H4 (cell line): ENCODE measurements at places on chromosomes 3 and 15. TPM values are rescaled to one million over a fixed set of nuclear protein-coding genes. Genes with fewer than 3 reads are reported as not detected.

- DNase-seq = peak; percentile 23
These were observed 82.4 kb upstream of the HERC1 start for GRCh38 chr15:63915873-63916771.

STX19 gene
- not detected in 2 replicates for total RNA-seq

GRCh38 chr3:117922039-117922438 lies 1112.6 kb downstream of the IGSF11 start:
- no peak for DNase-seq

DNA sequence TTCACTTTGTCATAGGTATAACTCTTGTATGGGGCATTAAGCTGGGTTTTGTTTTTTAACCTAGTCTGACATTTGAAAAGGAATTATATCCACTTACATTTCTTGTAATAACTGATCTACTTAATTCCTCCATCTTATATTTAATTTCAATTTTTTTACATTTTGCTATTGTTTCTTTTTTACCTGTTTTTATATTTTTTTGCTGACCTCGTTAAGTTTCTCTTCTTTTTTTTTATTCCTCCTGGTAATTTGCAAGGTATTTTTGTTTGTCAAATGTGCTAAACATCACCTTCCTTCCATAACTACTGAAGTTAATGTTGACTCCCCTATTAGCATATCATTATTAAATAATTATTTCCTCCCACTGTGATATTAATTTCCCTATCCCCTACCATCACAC lies 87.7 kb upstream of the NR2F2 start:
- DNase-seq = no peak

P2RY1 gene
- 0.90 and 1.9 TPM in 2 replicates for total RNA-seq

- DNase-seq = no peak
These were observed 143.1 kb upstream of the ARRDC4 start for GRCh38 chr15:97817276-97817890.

TUSC7 gene
- total RNA-seq = not detected in 2 replicates

PRSS50 gene
- total RNA-seq = not detected in 2 replicates

COL6A5 gene
- total RNA-seq = not detected in 2 replicates

ILDR1 gene
- not detected in 2 replicates for total RNA-seq

GRCh38 chr15:66783314-66783713 lies 81.3 kb downstream of the SMAD6 start:
- no peak for DNase-seq

DNA sequence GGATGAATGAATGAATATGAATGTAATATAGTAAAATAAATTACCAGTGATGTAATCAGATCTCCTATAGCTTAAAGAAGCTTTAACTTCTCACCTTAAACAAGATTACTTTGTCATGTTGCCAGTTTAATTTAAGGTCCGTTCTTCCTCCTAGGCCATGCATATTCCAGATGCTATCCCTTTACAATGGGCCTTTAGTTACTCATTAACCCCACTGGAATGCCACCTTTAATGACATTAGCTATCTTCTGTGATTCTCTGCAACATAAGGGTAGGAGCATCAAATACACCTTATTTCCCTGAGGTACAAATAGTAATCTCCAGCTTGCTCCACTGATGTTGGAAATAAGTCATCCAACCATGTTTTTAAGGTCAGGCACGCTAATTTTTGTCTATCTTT lies 63.0 kb upstream of the TIMP4 start:
- no peak for DNase-seq

RAB6B gene
- 1.1 and 1.5 TPM in 2 replicates for total RNA-seq

DNA sequence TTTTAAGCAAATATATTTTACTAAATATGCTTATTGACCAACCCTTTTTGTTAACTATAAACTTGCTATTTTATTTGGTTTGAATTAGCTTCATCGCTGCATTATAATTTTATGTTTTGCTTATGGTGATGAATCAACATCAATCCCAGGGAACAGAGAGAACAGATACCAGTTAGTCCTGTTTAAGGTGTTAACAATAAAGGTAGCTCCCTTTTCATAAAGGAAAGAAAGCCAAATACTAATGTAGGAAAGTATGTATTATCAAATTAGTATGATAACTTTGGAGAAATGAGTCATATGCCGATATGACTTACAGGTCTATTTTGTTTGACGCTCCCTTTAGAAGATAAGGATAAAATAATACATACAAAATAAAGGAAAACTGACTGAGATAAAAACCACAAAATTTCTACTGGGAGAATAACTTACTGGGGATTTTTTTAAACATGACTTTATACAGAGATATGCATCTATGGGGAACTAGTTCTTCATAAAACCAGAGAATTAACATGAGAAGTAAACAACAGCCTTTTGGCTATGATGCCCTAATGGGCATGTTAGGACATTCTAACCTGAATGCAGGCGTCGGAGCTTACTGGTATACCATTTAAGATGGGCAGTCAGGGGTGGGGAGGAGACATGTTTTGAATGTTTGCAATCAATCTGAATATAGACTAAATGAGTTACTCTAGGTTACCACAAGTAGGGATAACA lies 4.5 kb downstream of the OR5K2 start:
- DNase-seq = no peak

GREM1 gene
- not detected in 2 replicates for total RNA-seq

DNA sequence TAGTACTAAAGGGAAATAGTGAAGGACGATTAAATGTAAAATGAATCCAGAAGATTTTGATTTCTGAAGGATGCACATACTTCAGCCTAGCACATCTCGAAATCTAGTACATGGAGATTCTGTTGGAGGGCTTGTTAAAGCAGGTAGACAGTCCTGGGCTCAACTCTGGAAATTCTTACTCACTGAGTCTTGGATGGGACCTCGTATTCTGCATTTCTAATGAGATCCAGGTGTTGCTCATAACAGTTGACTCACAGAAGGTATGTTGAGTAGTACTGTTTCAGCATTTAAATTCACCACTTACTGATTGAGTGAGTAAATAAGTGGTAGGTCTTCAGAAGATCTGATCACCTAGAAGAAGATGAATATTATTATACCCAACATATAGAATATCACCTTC lies 623.4 kb upstream of the SGO1 start:
- DNase-seq = no peak

EPHA6 gene
- 7.3 and 7.7 TPM in 2 replicates for total RNA-seq

ALDH1A2 gene
- total RNA-seq = not detected in 2 replicates

- no peak for DNase-seq
These were observed 146.3 kb downstream of the TLE3 start for GRCh38 chr15:69951256-69951897.

ARPP21 gene
- total RNA-seq = 0.41 TPM in 1 of 2 replicates, not detected in the other

DNA sequence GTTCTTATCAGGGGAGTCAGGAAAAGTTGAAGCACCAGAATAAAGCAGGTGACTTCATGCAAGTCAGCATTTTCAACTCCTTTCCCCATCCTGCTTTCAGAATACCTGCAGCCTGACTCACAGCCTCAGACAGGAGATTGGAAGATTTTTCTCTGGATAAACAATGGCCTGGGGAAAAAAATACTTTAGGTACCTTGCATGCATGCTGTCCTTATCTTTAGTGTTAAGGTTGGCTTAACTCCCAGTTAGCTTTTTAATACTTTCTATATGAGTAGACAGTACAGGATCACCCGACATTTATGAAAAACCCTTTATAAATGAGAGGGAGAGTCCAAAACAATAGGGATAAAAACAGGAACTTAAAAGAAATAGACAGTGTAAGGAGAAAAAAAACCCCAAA lies 53.6 kb downstream of the PAK2 start:
- peak; percentile 89 for DNase-seq

DNA sequence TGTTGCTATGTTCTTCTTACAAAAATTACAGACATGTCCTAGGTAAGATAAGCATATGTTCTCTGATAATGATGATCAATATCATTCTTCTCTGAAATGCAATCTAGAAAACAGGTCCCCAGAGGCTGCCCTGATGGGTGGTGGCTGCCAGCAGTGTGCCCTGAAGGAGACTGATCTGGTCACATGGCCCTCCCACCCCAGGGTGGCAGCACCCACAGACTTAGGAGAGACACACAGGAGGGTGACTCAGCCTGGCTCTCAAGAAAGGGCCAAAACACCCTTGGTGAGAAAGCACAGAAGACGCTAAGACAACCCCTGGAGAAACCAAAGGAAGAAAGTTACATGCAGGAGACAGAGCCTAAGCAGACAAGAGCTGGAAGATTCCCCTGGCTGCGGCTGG lies 203.7 kb downstream of the TJP1 start:
- DNase-seq = no peak

GRCh38 chr3:131535596-131535995 lies 32.8 kb upstream of the MRPL3 start:
- DNase-seq = no peak

GOLGA8R gene
- 0.23 TPM in 1 of 2 replicates, not detected in the other for total RNA-seq

DNA sequence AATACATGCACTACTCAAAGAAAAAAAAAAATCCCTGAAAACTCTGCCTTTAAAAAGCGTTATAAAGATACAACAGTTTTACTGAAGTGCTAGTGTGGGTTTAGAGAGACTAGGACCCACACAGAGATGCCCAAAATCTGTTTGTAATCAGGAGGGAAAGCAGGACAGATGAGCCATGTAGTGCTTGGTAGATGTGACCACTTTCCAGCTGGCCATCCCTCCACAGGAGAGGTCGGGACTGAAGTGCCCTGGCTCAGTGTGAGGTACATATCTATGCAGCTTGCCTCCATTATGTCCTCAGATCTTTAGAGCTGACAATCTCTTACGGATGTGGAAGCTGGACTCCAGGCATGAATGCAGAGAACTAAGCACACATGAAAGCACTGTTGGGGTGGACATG lies 57.5 kb upstream of the NANOGP8 start:
- DNase-seq = no peak

DNA sequence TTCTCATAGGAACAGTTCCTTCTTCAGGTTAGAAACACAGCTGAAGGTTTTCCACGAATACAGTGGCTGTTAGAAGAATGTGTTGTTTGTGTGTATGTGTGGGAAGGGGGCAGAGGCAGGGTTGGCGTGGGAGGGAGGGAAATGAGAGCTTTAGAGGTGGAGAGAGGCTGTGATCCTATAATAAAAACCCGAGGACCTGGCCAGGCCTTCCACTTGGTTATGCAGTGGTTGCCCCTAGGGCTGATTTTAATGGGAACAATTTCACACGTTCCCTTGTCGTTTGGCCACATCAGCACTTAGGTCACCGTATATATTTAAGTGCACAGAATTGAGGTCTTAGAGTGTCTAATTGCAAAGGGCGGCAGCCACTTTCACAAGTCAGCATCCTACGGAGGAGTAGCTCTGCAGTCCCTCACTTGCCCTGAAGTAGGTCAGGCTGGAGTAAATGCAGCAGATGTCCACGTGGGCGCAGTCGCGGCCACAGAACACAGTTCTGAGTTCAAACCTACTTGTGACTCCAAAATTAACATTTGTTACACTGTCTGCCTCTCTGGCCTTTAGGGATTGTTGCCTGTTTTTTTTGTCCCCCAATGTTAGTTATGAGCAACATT lies 85.6 kb downstream of the PDCD6IP start:
- DNase-seq = peak; percentile 48

- no peak for DNase-seq
These were observed 48.4 kb downstream of the TMEM45A start for GRCh38 chr3:100540791-100541334.

DNA sequence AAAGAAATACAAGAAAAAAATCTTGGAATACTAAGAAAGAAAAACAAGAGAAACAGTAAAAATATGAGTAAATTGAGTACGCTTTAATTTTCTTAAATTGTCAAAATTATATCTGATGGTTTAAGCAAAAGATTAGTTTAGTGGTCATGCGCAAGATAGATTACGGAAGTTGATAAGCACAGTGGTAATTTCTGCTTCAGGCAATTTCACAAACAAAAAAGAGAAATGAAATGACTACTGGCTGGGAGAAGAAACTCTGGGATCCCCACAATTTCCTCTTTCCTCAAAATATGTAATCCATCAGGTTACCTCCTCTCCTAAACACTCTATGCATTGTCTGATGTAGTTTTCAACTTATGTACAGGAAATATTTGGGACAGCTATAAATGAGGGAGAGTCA lies 9.0 kb downstream of the MYD88 start:
- no peak for DNase-seq

GRCh38 chr3:120855665-120856437 lies 52.2 kb upstream of the STXBP5L start:
- DNase-seq = peak; percentile 76

FRMD5 gene
- total RNA-seq = 0.64 and 1.1 TPM in 2 replicates

GRCh38 chr15:39627451-39628143 lies 46.7 kb downstream of the THBS1 start:
- no peak for DNase-seq

GRCh38 chr15:92449476-92449875 lies 55.8 kb downstream of the ST8SIA2 start:
- no peak for DNase-seq

DNA sequence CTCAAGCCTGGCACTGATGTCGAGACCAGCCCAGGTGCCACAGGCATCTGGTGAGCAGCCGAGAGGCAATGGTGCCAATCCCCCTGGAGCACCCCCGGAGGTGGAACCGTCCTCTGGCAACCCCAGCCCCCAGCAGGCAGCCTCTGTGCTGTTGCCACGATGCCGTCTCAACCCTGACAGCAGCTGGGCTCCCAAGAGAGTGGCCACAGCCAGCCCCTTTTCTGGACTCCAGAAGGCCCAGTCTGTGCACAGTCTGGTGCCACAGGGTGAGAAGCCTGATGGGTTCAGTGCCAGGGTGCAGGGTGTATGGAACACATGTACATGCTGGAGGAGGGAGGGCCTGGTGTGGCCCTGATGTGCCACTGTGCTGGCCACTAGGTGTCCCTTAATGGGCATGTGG lies 4.9 kb upstream of the JMJD7 start:
- no peak for DNase-seq

GRCh38 chr3:58799271-58799670 lies 132.7 kb upstream of the FAM3D start:
- no peak for DNase-seq

GRCh38 chr15:71893691-71894090 lies 83.3 kb downstream of the NR2E3 start:
- DNase-seq = no peak

CPN2 gene
- not detected in 2 replicates for total RNA-seq

UBE2E1 gene
- 62.5 and 81.4 TPM in 2 replicates for total RNA-seq

GRCh38 chr3:107241217-107241616 lies 136.0 kb upstream of the CCDC54 start:
- no peak for DNase-seq

CPLX3 gene
- total RNA-seq = not detected in 2 replicates

DNA sequence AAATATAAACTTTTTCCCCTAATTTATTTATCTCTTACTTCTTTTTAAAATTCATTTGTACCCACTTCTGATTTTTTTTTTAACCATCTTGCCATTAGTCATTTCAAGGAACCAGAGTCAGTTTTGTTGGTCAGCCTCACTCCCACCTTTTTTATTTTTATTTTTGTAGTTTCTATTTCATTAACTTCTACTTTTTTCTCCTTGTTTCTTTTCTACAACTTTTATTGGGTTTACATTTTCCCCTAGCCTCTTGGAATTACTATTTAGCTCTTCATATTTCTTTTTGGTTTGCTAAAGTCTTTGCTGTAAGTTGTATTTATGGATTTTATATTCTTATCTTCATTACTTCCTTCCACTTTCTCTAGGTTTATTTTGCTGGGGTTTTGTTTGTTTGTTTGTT lies 13.7 kb upstream of the VEPH1 start:
- no peak for DNase-seq

ITGB5 gene
- 189 and 223 TPM in 2 replicates for total RNA-seq

DNA sequence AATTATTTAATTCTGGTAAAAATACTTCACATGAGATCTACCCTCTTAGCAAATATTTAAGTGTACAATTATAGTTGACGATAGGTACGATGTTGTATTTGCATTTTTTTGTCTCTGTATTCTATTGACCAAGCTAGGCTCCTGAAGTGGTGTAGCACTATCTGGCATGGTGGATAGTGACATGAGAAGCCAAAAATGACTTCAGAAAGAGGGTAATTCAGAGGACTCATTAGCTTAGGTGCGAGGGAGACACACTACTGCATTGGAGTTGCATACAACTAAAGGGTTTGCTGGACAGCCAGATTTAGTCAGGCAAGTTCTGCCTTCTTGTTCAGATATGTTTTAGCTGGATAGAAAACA lies 50.6 kb downstream of the KBTBD8 start:
- no peak for DNase-seq

TGM4 gene
- total RNA-seq = 1.2 TPM in 1 of 2 replicates, not detected in the other
